Activated CD8-positive, alpha-beta memory T cell treated with anti-CD3 and anti-CD28 coated beads for 4 hours (primary cell): ENCODE measurements at places on chromosomes 16 and 17.

DNA sequence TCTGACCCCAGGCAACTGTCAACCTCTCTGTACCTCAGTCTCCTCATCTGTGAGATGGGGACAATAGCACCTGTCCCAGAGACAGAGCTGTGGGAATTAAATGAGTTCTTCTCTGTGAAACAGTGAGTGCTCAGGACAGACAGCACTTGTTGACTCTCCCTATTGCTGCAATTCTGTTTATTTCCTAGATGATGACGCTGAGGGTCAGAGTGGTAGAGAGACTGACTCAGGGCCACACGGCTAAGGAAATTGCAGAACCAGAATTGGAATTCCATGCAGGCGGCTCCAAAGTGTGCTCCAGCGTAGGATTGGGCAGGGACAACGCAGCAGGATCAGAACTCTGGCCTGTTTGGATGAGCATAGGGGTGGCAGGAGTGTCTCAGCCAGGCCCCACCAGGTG, 302.2 kb downstream of the C16orf95 start:
- no peak for DNase-seq

- no peak for DNase-seq
Measured at GRCh38 chr17:34567691-34568465, 11.5 kb upstream of the TMEM132E start.

DNA sequence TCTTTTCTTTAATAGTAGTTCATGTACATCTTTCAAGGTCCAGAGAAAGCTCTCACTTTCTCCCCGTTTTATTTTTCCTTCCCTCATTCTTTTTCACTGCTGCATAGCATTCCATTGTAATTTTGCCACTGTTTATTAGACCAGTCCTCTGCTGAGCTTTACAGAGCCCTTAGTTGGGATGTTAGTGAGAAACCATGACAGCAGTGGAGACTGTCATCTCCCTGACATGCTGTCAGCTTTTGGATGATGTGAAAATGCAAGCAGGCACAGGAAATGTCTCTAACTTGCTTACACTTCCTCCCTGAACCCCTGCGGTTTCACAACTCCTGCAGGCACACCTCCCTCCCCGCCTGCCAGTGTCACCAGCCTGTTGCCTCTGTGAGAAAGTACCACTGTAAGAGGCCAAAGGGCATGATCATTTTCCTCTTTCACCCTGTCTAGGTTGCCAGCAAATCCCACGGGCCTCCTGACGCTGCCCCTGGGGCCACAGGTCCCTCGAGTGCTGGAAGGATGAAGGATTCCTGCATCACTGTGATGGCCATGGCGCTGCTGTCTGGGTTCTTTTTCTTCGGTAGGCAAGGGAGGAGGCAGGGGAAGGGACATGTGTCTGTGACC, at the start of gene ITGAL:
Gene ITGAL (plus strand): TSS at position 415 of the 615 bp plus-strand sequence. CDS start 96 bp downstream, at position 511.
- DNase-seq = peak; percentile 80

DNA sequence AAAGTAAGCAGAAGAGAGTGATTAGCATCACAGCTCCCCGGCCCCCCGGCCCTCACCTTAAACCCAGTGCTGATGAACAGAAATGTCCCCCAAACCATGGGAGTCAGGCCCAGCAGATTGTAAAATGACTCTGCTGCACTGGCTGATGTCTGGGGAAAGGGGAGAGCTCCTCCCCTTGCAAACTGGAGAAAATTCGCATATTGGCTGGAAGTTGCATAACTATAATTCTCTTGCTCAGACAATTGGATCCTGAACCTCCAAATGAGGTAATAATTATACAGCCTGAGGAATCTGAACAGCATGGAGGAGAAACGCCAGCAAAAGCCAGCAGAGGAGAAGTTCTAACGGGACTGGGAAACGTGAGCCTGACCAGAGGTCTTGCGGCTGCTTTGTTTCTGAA, 109.7 kb downstream of the C16orf95 start:
- DNase-seq = no peak

GRCh38 chr17:40501499-40501911, at the start of gene TNS4:
Gene TNS4 (minus strand): TSS chr17:40501623. CDS start chr17:40496425, 5,198 bp downstream.
- DNase-seq = no peak

DNA sequence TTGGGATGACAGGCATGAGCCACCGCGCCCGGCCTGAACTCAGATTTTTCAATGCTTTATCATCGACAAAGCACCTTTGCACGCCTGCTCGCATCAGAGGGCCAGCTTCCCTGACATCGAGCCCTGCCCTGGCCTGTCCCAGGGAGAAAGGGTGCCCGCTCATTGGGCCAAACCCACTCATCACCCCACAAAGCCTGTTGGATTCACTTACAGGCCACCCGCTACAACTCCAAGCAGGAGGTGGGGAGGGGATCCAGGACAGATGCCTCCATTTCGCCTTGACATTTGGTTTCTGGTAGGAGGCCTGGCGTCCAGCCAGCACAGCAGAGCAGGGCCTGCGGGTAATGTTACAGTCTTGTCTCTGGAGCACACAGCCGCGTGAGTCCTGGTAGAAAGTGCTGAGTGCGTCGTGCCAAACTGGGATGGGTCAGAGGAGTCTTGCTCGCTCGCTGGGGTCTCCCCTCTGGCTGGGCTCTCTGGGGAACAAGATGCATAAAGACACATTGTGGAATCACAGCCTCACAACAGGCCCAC, 19.8 kb downstream of the SMTNL2 start:
- no peak for DNase-seq

- DNase-seq = no peak
Measured at GRCh38 chr16:31031276-31031675, 2.1 kb upstream of the STX4 start.

DNA sequence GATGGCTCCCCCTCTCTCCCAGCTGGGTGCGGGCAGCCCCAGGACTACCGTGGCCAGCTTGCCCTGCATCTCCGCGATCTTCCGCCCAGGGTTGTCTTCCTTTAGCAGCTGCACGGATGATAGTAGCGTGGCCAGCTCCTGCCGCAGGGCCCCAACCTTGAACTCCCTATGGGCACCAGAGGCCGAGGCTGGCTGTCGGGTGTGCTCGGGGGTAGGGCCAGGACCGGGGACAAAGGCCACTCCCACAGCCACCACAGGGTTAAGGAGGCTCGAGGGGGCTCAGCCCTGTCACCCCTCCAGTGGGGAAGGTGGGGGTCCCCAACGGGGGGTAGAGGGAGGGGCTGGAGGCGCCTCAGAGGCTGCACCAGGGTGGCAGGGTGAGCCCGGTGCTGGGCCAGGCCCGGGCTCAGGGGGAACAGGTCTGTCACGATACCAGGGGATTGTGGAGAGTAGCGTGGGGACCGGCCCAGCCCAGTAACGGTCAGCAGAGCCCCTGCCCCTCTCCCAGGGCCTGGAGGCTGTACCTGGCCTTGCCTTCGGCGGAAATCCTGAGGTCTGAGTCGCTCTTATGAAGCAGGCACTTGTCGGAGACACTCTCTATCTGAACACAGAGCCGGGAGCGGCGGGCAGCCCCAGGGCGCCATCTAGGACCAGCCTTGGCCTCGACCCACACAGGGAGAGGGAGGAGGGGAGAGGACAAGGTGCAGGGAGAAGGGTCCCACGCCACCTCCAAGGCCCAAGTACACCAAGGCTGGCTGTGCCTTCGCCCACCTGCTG, 5.2 kb downstream of the PERCC1 start:
- DNase-seq = no peak

GRCh38 chr16:10883004-10883403, 6.0 kb downstream of the CIITA start:
- no peak for DNase-seq

- DNase-seq = no peak
Measured at GRCh38 chr17:64155129-64155528, 25.2 kb upstream of the ERN1 start.

DNA sequence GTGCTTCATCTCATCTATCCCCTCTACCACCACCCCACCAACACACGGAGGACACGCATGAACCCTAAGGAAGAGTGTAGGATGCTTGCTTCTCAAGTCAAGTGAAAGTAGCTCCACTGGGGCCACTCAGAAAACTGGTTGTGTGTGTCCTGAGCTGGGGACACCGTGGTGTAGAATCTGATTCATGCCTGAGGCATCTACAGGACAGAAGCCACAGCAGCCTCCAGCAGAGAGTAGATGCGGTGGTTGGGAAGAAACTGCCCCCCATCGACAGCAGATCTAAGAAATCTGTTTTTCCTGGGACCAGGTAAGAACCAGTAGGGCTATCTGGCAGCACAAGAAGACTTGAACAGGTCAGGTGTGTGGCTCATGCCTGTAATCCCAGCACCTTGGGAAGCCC, 51.9 kb upstream of the HLF start:
- DNase-seq = no peak

GRCh38 chr17:53628011-53628410, 194.7 kb upstream of the KIF2B start:
- DNase-seq = no peak

GRCh38 chr17:55577687-55578086, 66.4 kb upstream of the SMIM36 start:
- DNase-seq = no peak

- DNase-seq = no peak
Measured at GRCh38 chr17:62150471-62150870, 85.4 kb upstream of the MED13 start.

GRCh38 chr17:18278867-18279266, 18.4 kb downstream of the MIEF2 start:
- no peak for DNase-seq

DNA sequence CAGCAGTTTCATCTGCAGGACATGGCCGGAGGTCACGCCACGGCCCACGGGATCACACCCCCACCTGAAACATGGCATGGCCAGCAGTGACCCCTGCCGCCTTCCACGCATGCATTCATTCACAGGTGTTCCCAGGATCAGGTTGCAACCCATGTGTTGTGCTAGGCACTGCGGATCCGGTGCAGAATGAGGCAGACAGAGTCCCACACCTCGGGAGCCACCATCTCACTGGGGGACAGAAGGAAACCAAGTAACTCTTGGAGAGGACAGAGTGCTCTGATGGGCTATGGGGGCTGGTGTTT, 4.3 kb upstream of the MSRB1 start:
- no peak for DNase-seq

DNA sequence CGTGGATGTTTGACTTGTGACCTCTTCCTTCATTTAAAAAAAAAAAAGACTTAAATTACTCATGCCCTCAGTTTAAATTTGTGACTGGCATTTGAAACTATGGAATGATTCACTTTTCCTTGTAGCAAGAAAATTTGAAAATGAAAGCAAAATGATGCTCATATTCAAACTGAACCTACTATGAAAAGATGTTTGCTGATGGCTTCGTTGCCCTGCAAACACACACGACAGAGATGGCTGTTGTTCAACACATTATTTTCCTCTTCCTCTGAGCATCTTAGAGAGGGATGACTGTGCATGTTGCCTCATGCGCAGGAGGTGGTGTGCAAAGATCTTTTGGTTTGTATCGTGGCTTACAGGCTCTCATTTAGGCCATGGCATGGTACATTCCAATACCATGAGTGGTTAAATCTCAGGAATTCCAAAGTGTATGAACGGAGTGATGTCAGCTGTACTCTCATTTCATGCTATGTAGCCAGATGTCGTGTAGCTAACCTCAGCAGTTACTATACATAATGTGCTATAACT, 164.5 kb downstream of the PRKCA start:
- no peak for DNase-seq

DNA sequence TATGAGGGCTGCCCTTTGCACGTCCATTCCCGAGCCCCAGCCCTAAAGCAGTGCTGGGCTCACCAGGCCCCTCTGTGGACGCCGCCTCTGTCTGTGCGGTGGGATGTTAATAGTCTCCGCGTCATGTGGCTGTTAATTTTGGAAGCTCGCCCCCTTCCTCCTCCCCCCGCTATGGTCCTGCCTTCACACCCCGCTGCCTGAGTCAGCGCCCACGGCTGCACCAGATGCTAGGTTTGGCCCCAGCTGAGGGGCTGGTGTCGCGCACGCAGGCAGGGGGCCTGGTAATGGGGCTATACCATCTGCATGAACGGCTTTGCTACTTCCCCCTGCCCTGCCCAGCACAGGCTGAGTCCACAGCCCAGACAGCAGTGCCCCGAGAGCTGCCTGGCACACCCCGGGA, 4.1 kb upstream of the SSTR5 start:
- no peak for DNase-seq

- DNase-seq = no peak
Measured at GRCh38 chr16:53358884-53359283, 75.4 kb upstream of the RBL2 start.

GRCh38 chr16:97822-98221, 19.8 kb downstream of the MPG start:
- DNase-seq = no peak

DNA sequence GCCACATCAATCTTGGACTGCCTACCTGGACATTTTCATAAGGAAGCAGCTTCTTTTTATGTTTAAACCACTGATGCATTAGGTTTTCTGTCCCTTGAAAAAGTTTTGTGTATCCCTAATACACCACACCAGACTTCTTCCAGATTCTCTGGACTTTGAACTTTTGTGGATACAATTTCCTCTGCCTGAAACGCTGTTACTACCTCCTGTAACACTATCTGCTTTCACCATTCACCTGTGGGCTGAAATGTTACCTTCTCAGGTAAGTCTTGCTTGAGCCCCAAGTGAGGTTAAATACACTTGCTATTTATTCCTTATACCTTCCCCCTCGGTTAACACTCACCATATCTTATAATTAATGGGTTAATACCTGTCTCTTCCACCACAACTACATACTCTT, 2.7 kb downstream of the ZZEF1 start:
- no peak for DNase-seq

DNA sequence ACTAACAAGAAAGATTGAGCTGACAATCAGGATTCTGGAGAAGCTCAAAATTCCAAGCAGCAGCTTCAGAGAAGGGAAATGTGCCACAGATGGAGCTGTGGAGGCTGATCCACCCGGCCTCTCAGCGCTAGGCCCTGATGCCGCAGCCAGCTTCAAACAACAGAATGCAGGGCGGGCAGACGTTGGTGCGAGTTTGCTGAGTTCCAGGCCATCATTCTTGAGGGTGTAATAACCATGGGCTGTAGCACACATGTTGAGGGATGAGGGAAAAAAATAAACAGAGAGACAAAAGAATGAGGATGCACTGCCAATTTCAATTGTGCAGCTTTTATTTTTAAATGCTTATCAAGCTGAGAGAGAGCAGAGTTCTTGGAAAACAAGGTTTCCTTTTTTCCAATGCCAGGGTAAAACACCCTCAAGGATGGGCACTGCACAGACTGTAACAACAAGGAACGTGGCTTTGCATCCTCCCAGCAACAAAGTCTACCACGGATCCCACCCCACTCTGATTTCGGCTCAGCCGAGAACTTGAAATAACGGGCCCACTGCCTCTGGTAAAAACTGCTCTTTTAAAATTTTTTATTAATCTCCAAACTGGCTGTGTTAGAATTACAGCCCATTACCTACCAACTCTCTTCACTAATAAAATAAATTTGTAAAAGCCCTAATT, 90.2 kb downstream of the SMG6 start:
- DNase-seq = no peak

GRCh38 chr17:21379080-21379711, 3.0 kb downstream of the KCNJ12 start:
- no peak for DNase-seq
